Brain pericyte (primary cell): ENCODE measurements at places on chromosomes 3 and 15.
A peak's percentile ranks its signal among the peaks of the same experiment; 100 is the strongest.

GRCh38 chr3:129616713-129617112 lies 10.2 kb upstream of the PLXND1 start:
- DNase-seq = no peak

GRCh38 chr15:38750786-38751185 lies 186.2 kb upstream of the RASGRP1 start:
- DNase-seq = no peak

GRCh38 chr3:32593903-32594525 lies 23.4 kb upstream of the DYNC1LI1 start:
- no peak for DNase-seq

DNA sequence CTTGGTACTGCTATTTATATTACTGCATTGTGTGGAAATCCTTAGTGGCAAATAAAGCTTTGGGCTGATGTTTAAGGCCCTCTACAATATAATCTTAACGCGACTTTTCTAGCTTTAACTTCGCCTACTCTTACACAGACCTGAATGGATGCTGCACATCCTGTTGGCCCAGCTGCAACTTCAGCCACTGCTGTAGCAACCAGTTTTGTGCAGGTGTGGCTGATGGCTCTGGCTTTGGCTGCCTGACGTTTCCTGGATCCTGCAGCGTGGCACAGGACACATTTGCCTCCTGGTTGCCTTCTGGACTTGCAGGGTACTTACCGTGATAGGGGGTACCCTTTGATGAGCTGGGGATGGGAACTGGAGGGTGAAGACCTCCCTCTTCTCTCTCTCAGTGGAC lies 20.2 kb upstream of the ERICH6 start:
- no peak for DNase-seq

GRCh38 chr3:4850928-4851265 lies 128.3 kb upstream of the BHLHE40 start:
- DNase-seq = no peak

GRCh38 chr3:43515970-43516635 lies 105.7 kb downstream of the ANO10 start:
- DNase-seq = no peak

DNA sequence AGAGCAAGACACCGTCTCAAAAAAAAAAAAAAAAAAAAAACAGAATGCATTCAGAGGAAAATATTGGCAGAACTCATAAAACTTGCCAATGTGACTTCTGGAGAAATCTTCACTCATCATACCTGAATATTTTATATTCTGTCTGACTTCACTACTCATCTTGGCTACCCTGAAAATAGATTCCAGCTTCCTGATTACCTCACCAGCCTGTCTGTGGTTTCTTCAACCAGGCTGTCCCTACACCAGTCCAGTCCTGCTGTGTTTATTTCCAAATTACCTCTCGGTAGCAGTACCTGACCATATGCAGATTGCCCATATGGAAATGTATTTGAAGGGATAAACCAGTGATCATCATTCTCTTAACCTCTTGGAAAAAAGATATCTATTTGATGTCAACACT lies 9.3 kb upstream of the P3H2 start:
- no peak for DNase-seq

DNA sequence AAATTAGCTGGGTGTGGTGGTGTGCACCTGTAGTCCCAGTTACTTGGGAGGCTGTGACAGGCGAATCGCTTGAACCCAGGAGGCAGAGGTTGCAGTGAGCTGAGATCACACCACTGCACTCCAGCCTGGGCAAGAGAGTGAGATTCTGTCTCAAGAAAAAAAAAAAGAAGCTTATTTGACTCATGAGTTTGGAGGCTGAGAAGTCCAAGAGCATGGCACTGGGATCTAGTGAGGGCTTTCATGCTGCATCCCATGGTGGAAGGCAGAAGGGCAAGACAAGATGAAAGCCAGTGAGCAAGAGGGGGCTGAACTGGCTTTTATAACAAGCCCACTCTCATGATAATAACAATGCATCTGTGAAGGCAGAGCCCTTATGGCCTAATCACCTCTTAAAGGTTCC lies 33.4 kb downstream of the SEC62 start:
- no peak for DNase-seq

DNA sequence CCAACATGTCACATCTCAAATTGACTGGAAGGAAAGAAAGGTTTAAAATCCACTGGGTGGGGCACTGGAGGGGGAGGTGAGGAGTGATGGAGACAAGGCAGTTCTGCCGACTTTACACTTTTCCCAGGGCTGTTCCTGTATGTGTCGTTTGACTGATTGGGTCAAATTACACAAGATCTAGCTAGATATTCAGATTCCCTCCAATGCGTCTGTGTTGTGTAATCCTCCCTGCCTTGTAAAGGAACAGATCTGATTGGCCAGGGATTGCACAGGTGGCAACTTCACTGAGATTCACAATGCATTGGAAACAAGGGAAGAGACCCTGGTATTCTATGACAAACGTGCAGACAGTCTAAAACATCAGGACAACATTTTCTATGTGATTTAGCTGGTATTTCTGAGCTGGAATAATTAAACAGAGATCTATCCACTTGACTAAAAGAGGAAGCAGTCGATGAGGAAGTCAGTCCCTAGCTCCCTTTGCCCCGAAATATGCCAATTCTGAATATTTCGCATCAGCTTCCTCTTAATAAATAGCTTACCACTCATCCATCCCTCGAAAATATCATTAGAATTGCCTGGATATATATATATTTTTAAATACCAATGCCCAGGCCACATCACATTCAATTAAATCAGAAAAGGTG lies 312.9 kb downstream of the RORA start:
- DNase-seq = no peak

GRCh38 chr3:49339941-49340800 lies at the start of gene USP4:
USP4 (minus strand) TSS chr3:49340053; CDS start chr3:49340024, 29 bp downstream.
- DNase-seq = peak; percentile 67
